CD8-positive, alpha-beta memory T cell (primary cell): ENCODE measurements at places on chromosomes 4 and X.
A peak's percentile ranks its signal among the peaks of the same experiment; 100 is the strongest.

DNA sequence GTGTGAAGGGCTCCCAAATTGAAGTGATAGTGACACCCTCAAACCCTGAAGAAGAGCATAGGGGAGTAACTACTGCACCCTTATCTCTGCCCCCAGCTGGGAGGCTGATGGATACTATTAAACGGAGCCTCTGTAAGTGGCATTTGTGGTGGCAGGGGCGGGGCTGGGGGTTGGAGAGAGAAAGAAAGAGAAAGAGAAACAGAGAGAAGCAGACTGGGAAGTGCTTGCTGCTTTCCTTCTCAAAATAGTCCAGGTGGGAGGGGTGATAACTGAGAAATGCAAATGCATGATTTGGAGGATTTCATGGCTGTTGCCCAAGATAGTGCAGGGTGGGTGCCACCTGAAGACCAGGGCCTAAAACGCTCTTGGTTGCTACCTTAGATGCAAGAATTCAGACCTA lies 253.5 kb upstream of the GATB start:
- peak; percentile 54 for DNase-seq

GRCh38 chrX:57587062-57587461 lies 4.7 kb upstream of the ZXDB start:
- no peak for DNase-seq

DNA sequence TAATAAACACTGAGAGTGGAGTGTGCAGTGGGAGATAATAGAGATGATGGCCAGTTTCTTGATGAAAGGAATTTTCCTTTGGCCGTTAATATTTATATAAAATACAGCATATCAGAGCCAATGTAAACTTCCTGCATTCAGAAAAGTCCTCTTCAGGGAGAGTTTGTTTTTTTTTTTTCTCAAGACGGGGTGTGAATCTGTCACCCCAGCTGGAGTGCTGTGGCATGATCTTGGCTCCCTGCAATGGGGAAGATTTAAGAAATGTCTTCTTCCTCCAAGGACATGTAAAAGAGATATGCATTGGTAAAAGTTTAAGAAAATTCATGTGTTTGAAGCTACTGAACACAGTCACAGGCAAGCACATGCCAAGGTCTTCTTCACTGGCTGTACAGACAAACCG lies 25.4 kb upstream of the TBC1D9 start:
- DNase-seq, result no peak

- DNase-seq, result no peak
These were observed 1.7 kb upstream of the AFP start for GRCh38 chr4:73434311-73434710.

GRCh38 chrX:46953137-46953527 lies 40.9 kb downstream of the JADE3 start:
- no peak for DNase-seq

- DNase-seq, result no peak
These were observed 219.4 kb downstream of the SLC4A4 start for GRCh38 chr4:71558248-71558647.

DNA sequence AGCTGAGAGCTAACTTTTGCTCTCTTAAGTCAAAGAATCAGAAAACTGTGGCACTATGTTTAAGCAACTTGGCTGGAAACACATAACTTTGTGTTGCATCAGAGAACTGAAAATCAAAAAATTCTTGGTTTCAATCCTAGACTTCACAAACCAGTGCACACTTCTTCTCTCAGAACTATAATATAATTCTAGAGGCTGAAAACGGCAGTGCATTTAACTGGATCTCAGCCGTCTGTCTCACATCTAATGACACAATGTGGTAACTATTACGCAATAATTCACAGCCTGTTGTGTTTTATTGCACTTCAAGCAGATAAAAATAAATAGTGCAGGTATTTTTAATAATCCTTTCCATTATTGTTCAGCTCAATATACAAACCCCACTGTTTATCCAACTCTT lies 260.6 kb upstream of the DIAPH2 start:
- no peak for DNase-seq

- no peak for DNase-seq
These were observed 9.6 kb downstream of the CC2D2A start for GRCh38 chr4:15479089-15479912.

DNA sequence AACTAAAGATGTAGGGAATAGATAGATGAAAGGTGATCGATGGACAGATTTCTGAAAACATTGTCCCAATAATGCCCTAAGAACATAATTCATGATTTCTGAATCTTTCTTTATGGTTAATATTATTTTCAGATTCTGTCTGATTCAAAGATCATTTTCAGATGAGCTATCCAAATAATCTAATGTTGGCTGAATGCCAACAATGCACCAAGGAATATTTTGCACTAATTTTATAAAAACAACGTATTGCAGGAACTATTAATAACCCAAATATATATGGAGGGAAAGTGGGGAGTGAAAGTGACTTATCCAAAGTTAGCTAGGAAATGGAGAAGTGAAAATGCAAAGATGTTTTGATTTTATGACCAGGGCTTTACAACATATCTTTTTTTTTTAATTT lies 1675.5 kb downstream of the STIM2 start:
- no peak for DNase-seq

DNA sequence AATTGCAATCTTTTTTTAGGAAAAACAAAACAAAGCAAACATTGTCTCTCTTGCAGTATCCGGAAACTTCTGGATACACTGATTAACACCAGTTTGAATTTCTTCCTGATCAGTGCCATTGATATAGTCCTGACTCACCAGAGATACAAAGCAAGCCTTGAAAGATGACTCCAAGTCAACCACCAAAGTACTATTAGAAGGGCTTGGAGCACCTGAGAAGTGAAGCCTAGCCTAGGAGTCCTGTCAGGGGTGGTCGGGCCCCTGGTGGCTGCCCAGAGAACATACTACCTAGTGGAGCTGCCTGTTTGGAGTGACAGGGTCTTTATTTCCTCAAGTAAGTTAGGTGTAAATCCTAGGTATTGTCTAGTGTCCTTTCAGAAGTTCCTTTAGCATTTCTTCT lies 593.2 kb downstream of the ZNF674 start:
- no peak for DNase-seq

- DNase-seq, result no peak
These were observed 42.7 kb upstream of the DDX3X start for GRCh38 chrX:41291309-41291708.

DNA sequence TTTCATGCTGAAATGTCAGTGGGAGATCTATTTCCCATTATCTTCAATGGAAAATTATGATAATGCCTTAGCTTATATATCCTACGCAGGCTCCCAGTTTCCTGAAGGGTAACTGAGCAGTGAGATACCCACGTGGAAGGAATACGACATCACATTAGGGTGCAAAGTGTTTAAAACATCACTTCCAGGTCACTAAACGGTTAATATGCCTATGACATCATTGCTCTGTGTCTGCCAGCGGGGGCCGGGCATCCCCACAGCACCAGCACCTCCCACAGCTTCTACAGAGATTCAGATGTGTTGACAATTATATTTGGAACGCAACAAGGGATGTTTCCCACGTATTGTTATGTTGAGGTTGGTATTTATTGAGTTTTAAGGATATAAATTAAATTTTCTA lies 27.1 kb downstream of the TMEM271 start:
- DNase-seq, result no peak

GRCh38 chrX:24761306-24761705 lies 67.6 kb downstream of the POLA1 start:
- DNase-seq, result no peak

- DNase-seq, result no peak
These were observed 195.3 kb downstream of the CAMK2D start for GRCh38 chr4:113566015-113566795.

DNA sequence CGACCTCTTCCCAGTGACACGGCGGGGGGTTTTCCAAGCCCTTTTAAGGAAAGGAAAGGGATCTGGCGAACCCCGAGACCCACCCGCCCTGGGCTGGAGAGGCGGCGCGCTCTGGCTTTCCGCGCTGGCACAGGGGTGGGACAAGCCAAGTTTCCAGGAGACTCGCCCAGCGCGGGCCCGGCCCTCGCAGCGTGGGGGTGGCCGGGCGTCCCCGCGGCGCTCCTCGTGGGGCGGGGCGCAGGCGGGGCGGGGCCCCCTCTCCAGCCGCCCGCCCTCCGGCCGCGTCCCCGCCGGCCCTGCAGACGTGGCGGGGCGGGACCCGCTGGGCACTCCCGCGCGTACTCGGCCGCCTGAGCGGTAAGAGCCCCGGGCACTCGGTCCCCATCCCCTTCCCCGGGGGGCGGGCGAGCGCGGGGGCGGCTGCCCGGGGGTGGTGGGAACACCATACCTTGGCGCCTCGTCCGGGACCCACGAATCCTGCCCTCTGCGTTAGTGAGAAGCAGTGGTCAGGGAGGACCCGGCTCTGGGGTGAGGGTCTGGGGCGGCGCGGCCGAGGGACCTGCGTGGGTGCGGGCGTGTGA lies at the start of gene FAM114A1:
TSS of gene FAM114A1 (plus strand) at position 329 of the 581 bp plus-strand sequence. CDS start 10,273 bp downstream, outside the sequence.
- no peak for DNase-seq

DNA sequence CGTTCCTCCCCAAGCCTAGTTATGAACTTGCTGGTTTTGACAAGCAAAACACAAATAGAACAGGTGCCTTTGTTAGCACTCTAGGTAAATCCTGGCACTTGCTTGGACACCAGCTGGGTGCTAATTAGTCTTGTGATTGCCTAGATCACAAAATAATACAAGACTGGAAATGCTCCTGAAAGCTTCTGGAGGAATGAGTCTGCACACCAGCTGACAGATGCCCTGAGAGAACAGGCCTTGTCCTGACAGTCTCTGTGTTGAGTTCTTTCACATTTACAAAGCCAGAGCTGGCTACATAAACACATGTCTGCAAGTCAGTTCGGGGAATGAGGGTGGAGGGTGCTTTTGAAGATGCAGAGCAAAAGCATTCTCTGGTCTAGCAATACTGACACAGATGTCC lies 93.8 kb downstream of the ELOVL6 start:
- DNase-seq, result no peak

GRCh38 chr4:109014593-109015412 lies 251.9 kb upstream of the ETNPPL start:
- DNase-seq, result no peak

GRCh38 chr4:93870876-93871458 lies 42.4 kb downstream of the ATOH1 start:
- DNase-seq, result no peak

DNA sequence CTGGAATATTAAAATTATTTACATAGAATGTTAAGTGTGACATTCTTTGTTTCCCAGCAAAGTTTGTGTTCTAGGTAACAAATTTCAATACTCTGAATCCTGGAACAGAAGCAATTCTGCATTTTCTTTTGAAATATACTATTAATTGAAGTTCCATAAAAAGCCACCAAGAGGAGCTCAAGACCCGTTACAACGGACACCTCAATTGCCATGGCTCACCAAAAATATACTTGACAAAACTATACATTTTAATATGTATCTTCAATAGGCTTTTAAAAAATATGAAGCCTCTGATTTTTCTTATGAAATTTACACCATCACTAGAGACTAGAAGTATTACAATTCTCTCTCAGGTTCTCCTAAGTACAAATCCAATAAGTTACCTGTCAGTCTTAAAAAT lies 111.4 kb downstream of the NYX start:
- peak; percentile 2 for DNase-seq

GRCh38 chrX:20026278-20026677 lies 35.4 kb upstream of the BCLAF3 start:
- DNase-seq, result no peak

- DNase-seq, result no peak
These were observed 168.6 kb downstream of the AFAP1 start for GRCh38 chr4:7771056-7771455.

- no peak for DNase-seq
These were observed 126.3 kb downstream of the RAPGEF2 start for GRCh38 chr4:159229164-159229563.

DNA sequence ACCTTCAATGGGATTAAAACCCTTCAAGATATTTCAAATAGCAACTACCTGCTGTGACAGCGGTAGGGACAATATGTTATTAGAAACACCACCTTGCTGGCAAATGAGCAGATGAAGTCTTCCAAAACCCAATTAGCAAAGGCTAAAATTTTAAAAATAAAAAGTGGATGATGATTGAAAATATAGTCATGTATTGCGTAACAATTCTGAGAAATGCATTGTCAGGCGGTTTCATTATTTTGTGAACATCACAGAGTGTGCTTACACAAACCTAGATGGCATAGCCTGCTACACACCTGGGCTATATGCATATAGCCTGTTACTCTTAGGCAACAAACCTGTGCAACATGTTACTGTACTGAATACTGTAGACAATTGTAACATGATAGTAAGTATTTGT lies 91.2 kb upstream of the ANXA3 start:
- DNase-seq, result no peak

- DNase-seq, result no peak
These were observed 136.8 kb downstream of the ANAPC4 start for GRCh38 chr4:25513814-25514213.

DNA sequence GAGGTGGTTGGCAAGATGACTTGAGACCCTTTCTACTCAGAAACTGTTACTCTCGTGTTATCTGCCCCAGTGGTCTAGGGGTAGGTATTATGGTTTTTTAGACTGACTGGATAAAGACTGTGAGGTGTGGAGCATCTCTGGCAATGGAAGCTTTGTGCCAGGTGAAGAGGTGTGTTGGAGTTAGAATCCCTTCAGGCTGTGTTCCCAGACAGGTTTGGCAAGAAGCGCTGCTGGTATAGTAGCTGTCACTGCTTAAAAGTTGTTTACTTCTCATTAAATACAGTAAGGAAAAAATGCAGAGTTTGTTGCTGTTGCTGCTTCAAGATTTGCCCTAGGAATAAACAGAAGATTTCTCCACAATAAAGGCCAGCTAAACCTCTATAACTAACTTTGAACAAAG lies 35.3 kb downstream of the AREG start:
- no peak for DNase-seq

GRCh38 chr4:159144112-159144694 lies 41.3 kb downstream of the RAPGEF2 start:
- no peak for DNase-seq

DNA sequence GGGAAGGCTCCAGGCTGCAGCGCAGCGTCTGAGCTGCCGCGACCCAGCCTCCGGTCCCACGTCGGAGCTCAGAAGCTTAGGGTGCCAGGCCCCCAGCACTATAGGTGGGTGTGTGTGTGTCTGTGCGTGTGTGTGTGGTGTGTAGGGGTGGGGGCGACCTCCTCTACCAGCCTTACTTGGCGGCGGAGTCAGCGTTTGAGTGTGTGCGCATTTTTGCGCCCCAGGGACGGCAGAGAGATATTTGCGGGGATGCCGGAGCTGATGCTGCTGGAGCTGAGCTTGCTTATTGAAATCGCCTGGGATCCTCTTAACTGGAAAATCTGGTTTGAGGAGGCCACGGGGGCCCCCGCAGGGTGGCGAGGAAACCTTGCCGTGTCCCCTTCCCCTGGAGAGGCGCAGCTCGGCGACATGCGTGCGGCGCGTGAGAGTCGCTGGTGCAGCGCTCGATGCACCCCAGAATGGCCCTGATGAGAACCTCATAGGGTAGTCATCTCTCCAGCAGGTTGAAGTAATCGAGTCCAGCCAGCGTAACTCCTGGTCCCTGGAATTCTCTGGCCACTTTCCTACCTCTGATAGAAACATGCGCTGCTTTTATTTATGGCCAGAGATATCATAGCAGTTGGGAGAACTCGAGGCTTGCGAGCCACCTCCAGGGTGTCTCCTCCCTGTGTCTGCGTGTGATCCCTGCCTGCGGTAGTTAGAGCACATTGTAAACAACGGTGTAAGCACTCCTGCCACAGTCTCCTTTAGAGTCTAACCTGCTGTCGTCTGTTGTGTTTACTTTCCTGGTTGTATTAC lies 2.7 kb downstream of the ADGRL3 start:
- no peak for DNase-seq

GRCh38 chr4:159505266-159505975 lies 402.5 kb downstream of the RAPGEF2 start:
- DNase-seq, result no peak
